ENCODE measurements at places on chromosomes 2 and 18. TPM values are rescaled to one million over a fixed set of nuclear protein-coding genes. Genes with fewer than 3 reads are reported as not detected.

The GRP gene
- total RNA-seq = not detected

The RNF152 gene
- 21.2 TPM for total RNA-seq

DNA sequence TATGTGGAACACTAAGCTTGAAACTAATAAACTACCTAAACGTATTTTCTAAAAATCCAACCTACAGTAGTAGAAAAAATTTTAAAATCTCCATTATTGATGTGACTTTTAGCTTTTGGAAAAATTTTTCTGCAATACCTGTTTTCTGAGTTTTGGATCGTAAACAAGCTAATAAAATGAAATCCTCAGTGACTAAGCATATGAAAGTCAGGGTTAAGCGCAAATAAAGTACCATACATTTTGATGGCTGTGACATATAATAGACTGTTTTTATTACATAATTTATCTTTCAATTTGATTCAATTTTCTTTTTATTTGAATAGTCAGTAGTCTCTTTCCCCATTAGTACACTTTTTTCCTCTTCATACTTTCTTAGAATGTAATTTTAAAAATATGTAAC, 683.6 kb downstream of the NUP35 start:
- no peak overlapping the region for H3K27ac ChIP-seq
- no peak for DNase-seq
- H3K4me1 ChIP-seq = no peaks in the 10 kb centered on the region
- no peak overlapping the region for H3K4me3 ChIP-seq
- no peaks in the 10 kb centered on the region for H3K36me3 ChIP-seq
- no peaks in the 10 kb centered on the region for H3K27me3 ChIP-seq

DNA sequence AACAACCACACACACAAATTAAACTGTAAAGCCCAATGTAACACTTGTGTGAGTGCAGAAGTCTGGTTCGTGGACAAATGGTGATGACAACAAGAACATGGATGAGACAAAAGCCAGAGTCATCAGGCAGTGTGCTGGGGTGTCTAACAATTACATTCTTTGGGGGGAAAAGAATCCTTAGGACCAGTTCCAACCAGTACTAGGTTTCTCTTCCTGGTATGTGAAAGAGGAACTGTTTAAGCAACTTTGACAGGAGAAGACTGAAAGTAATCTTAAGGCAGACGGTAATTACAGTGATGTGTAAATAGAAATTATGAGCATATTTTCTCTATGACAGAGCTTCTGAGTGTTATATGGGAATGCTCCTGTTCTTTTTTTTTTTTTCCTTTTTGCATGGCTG, 133.4 kb downstream of the AFF3 start:
- no peaks in the 10 kb centered on the region for H3K36me3 ChIP-seq
- H3K27me3 ChIP-seq = no peaks in the 10 kb centered on the region
- H3K4me3 ChIP-seq = no peak overlapping the region

GRCh38 chr18:63617049-63617914, 26.8 kb downstream of the SERPINB4 start:
- H3K4me3 ChIP-seq = no peak overlapping the region
- no peak overlapping the region for H3K27ac ChIP-seq
- no peak for DNase-seq
- no peaks in the 10 kb centered on the region for H3K4me1 ChIP-seq

- no peak overlapping the region for H3K4me3 ChIP-seq
- H3K4me1 ChIP-seq = no peaks in the 10 kb centered on the region
- no peak overlapping the region for H3K27ac ChIP-seq
- no peaks in the 10 kb centered on the region for H3K36me3 ChIP-seq
- no peak for DNase-seq
Observed at GRCh38 chr2:7895289-7895688, 786.6 kb upstream of the ID2 start.

DNA sequence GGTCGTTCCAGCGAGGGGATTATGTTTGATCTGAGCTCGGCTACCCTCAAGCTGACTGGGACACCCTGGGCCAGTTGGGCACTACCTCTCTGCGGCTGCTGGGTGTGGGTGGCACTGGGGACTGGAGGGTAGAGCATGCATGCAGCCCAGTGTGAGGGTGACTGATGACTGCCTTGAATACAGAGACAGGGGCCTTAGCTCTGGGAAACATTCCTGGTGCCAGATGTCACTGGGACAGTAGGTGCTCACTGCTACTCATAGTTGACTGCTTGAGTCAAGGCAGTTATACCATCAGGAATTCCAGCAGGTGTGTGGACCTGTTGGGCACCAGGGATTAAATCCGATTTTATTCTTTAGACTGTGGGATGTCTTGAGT, 33.6 kb upstream of the ATP6V1B1 start:
- peaks cover 15% of the 10 kb centered on the region for H3K4me1 ChIP-seq
- H3K4me3 ChIP-seq = peak overlapping the region; percentile 57
- H3K27me3 ChIP-seq = peaks cover 87% of the 10 kb centered on the region
- no peak for DNase-seq
